ENCODE measurements at places on chromosomes 12 and 14.

GRCh38 chr14:39246618-39247017 is 12.9 kb downstream of the MIA2 start:
- no peak for DNase-seq

- no peak for DNase-seq
These were observed 567.7 kb downstream of the LRFN5 start for GRCh38 chr14:42174357-42174756.

GRCh38 chr14:56995010-56995409 is 184.7 kb upstream of the OTX2 start:
- DNase-seq = no peak

GRCh38 chr12:58961166-58961565 is 40.9 kb upstream of the LRIG3 start:
- no peak for DNase-seq

GRCh38 chr14:20578325-20578724 is 9.5 kb downstream of the RNASE11 start:
- no peak for DNase-seq

- DNase-seq = no peak
These were observed 60.1 kb downstream of the RPS29 start for GRCh38 chr14:49526101-49526500.

- DNase-seq = no peak
These were observed 225.3 kb upstream of the ATP2B1 start for GRCh38 chr12:89933911-89934310.
